ENCODE measurements at places on chromosomes 3 and 15.

DNA sequence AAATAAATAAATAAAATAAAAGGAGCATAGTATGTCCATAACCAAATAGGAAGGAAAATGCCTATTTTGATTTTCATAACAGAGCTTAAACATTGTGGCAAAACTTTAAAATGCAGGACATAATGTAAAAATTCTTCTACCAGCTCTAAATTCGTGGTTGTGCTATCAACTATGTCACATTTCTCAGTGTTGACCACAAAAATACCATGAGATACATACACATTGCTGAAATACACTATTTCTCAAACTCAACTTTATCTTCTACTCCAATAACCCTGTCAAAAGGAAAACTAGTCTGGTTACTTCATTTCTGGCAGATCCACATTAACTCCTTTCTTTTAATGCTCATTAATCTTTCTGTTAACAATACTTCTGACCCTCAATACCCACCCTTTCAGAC, 523.2 kb downstream of the FHIT start:
- no peak for DNase-seq

DNA sequence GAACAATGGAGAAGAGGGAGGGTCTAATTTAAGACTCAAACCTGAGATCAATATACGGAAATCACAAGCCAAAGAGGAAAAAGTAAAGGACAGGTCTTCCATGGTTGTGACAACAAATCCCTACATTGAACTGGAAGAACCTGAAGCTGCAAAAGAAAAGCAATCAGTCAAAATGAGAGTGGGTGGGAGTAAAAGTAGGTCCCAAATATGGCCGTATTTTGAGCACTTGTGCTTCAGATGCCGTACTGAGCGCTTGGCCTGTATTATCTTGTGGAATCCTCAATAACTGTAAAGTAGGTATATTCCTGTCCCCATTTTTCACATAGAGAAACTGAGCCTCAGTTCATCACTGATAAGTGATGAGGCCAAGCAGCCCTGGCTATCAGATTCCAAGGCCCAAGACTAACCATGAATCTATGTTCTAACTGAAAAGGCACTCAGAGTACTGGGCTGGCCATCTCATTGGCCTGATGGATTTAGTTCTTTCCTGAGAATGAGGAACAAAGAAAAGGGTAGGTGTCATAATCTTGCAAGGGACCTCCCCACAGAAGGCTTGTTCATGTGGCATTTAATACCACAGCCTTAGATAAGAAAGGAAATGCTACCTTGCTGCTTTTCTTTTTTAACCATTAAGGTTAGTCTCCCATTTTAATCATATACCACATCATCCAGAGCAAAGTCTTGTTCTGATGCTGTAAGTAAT, 52.5 kb downstream of the LRRN1 start:
- DNase-seq: no peak

- no peak for DNase-seq
These were observed 59.0 kb downstream of the DPPA2 start for GRCh38 chr3:109257269-109257668.

GRCh38 chr3:100875239-100875638, 118.0 kb downstream of the ABI3BP start:
- DNase-seq: no peak

DNA sequence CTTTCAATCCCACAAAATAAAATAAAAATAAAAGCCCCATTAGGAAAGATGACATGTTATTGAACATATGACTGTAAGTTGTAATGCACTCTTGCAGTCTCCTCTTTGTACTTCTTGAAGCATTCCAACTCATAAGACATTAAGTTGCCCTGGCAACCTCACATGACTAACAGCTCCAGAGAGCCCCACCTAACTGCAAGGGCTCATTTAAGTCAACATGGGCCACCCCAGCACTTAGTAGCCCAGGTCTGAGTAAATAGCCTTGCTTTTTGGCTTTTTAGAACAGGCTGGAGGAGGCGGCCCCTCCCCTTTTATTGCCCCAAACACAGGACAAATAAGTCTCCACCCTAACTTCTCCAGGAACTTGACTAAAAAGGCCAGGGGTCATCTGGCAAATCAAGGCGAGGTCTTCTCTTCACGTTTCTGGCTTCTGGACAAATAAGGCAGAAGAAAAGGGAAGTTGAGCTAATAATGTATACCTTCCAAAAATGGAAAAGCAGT, 135.1 kb downstream of the TMCO5A start:
- DNase-seq: no peak

DNA sequence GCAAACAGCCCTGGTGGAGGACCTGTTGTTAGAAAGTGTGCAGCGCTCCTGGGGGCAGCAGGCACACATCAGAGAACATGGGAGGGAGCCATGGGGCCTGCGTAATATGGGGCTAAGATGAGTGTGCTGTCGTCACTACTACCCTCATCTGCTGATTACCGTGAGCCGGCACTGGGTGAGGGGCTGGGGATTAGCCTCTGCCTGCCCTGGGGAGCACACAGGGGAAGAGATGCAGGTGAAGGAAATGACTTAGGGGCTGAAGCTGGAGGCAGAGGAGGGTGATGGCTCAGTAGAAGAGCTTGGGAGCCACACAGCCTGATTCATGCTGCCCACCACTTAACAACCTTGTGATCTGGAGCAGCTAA, 33.6 kb upstream of the LINGO1 start:
- DNase-seq: no peak

- no peak for DNase-seq
These were observed 3.1 kb downstream of the CPLX3 start for GRCh38 chr15:74829486-74829885.

DNA sequence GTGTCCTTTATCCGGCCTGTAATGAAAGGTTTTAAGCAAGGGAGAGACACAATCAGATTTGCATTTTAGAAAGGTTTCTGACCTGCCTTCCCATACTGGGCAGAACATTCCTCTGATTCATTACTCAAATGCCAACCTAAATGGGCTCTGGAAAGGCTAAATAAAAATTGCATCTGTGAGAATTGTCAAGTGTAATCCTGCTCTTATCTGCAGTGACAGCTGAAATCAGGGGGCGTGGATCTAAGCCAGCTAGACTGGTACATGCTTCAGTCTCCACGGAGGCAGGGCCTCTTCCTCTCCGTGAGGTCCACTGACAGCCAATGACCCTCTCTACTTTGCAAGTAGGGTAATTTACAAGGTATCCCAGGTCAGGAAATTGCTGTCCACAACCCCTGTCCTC, 32.5 kb upstream of the MINAR1 start:
- no peak for DNase-seq

GRCh38 chr15:73794443-73795133, 41.4 kb upstream of the INSYN1 start:
- DNase-seq: no peak

GRCh38 chr3:95905182-95905581, 909.2 kb upstream of the EPHA6 start:
- no peak for DNase-seq

DNA sequence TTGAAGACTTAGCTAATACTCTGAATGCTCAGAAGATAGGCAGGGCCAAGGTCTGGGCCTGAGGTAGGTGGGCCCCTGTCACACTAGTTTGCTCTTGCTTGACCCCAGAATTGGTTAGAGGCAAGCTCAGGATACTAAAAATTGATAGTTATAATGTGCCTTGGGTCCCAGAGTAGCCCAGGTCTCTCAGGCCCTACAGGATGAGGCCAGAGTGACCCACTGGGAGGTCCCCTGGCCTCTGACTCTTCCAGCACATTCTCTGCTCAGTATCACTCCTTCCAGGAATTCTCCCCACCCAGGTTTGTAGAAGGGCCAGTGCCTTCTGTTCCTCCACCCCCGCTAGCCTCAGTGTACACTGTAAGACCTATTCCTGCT, 667 bp upstream of the KLHDC8B start:
- DNase-seq: no peak

DNA sequence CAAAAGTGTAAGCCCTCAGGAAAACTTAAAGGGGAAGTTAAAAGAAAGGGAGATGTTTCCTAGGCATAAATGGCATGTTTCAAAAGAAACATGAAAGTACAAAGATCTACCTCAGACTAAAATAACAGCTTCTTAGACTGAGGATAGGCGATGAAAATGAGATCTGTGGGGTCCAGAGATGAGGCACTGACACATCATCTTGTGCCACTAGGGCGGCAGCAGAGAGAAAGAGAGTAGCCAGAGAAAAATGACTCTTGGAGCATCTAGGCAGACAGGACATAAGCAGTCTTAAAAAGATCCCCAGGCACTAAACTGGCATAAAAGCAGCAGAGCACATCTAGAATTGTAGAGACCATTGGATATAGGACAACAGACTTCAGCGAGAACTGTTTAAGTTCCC, 42.5 kb upstream of the RFX7 start:
- no peak for DNase-seq

GRCh38 chr15:63203451-63204090, 14.2 kb downstream of the RAB8B start:
- DNase-seq: no peak

DNA sequence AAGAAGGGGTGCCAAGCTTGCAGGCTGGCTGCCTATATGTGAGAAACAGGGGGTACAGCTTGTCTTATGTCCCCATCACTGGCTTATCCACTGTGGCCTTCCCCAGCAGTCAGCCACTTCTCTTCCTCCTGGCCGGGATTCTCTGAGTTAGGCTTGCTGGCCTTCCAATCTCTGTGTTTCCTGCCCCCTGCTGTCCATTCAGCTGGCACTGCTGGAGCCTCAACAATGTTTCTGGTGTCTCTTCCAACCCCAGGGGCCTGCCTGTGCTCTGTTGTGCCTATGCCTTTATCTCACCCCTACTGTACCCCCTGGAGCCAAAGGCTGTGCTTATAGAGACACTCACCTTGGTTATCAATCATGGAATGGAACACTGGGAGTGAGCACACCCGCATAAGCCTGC, 36.5 kb downstream of the ANAPC13 start:
- no peak for DNase-seq

DNA sequence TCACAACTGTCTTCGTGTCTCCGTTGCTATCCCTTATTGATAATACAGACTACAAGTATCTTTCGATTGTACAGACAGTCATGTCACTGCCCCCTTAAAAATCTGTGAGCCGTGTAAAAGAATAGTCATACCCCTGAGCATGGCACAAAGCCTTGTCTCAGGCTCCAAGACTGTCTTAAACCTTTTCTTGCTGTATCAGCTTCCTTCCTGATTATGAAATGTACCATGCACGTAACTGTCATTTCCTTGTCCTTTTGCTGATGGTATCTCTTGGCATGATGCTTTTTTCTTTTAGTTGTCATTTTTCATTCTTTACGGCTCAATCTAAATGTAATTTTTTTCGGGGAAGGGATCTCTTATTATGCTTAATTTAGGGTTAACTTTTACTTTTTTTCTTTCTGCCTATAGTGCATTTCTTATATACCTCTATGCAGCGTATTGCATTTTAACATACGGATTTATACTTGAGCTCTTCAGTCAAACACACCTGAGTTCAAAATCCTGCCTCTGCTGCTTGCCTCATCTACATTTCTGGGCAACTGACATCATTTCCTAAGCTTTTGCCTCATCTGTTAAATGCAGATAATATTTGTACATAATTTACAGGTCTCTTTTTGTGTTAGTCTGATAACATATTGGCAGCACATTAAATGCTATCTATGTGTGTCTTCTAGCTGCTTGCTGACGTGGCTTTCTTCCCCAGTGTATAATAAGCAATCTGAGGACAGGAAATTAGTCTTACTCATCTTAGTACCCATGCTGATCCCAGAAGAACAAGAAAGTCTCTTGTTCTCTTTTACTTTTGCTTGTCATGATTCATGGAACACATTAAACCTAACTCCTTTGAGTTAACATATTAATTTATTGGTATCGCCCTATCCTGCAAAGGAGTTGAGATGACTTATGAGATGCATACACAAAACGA, 57.3 kb downstream of the ROBO2 start:
- DNase-seq: no peak

DNA sequence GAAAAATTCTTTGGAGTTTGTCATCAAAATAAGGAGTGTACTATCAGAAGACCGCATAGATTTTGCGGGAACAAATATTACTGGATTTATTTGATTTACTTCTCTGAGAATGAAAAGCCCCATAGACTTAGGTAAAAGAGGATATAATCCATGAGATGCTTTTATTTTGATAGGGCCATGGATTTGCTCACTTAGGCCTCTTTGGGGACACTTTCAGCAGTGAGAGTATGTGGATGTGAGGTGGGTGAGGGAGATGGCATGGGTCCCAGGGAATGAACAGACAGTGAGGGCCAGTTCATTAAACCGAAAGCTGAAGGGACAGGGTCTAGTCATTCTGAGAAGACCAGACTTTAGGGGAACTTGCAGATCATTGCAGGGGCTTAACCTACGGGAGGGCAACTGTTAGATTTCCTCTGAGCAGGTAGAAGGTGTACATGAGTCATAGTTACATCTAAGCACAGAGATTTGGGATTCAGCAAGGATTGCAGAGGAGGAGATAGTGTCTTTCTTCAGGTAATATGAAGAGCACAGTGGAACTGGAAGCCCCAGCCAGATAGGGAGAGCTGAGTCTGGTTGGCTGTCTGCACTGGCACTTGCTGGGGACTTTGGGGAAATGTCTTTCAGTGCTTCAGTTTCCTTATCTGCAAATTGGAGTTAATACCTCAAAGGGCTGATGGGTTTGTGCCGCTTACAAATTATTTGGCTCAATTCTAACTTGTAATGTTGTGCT, 30.8 kb downstream of the SH3GL3 start:
- no peak for DNase-seq

DNA sequence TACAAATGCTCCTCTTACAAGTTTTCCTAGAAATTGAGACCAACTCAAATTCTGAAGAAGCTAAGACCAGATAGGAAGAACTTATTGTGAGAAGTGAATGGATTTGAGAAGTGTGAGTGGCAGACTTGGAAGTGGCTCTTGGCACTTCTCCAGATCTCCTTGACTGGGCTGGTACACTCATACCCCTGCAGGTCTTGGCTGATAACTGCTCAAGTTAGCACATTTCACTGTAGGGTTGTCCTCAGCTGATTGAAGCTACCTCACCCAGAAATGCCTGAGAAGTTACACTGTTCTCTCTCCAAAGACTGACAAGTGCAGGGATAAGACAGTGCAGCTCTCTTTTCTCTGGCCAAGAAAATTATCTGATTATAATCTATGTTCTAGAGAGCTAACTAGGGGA, 16.5 kb upstream of the CLDN1 start:
- no peak for DNase-seq

DNA sequence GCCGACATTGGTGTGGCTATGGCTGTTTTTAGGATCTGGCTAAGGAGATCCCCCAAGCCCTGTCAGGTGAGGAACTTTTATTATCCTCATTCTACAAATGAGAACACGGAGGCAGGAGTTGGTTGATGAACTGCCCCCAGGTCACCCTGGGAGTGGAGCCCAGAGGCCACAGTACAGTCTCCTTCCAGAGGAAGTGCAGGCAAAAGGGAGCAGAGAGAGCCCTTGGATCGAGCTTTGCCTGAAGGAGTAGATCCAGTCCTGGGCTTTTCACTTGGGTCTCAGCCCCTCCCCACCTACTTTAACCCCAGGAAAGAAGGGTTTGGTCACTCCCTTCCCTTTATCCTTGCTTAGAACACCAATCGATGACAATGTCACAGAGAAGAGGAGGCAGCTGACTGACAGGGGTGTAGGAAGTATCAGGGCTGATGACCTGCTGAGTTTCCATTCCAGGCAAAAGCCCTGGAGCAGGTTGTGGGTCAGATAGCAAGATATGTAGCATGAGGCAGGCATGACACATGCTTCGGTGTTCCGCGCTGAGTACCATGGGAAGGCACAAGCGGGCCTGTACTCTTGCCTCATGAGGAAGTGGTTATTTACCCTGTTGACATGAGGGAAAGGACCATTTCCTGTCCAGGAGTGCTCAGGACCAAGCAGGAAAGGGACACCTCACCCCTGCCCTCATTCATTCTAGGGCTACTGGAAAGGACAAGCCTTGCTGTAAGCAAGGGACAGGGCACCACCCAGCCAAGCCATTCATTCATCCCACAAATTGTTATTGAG, 5.8 kb upstream of the PLA2G4D start:
- no peak for DNase-seq
